ENCODE measurements at places on chromosomes 7 and 10.

DNA sequence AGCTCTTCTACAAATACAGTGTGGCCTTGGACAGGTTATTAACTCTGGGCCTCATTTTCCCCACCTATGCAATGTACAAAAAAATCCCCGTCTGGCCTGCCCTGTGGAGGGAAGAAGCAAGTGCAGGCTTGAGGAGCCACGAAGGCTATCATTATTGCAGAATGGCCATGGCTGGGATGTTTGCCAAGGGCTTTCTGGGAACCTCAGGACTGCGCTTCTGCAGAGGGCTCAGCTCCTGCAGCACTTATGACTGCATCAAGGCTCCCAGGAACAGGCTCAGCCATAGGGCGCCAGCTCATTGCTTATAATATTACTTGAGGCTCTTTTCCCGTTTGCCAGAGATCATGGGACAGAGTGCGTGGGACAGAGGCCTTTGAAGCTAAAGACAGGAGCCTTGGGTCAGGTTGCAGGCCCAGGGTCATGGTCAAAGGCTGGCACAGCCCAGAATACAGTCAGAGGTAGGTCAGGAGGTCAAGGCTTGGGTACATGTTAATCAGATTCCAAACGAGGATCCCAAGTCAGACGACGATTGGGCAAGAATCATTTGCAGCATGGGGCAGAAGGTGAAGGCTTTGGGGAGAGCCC, 20.6 kb upstream of the C10orf105 start:
- no peak for DNase-seq

- DNase-seq, result no peak
Observed at GRCh38 chr10:123555616-123556015, 110.5 kb upstream of the GPR26 start.

GRCh38 chr10:33045421-33045820, 87.4 kb upstream of the ITGB1 start:
- no peak for DNase-seq

DNA sequence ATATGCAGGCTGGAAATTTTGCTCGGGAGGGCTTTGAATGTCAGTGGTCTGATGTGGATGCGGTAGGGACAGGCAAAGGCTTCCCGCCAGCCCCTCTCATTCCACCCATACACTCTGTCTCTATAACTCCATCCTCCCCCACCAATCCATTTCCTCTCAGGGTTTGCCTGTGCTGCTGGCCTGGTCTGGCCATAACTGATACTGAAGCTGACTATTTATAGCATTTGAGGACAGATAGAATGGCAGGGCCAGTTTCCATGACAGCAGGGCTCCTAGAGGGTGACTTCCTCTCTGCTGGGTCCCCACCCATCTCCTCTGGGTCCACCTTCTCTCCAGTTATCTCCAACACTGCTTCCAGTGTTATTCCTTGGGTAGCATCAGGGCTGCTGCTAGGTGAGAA, 6.6 kb upstream of the PDLIM1 start:
- DNase-seq, result no peak

GRCh38 chr7:45350896-45351295, 193.3 kb downstream of the RAMP3 start:
- no peak for DNase-seq

All from activated CD8-positive, alpha-beta memory T cell treated with anti-CD3 and anti-CD28 coated beads, Interleukin-2, amount 10 ng/mL, durations not matched to agents 7 days and 5 days (primary cell).